ENCODE measurements at places on chromosomes 1 and 21.

DNA sequence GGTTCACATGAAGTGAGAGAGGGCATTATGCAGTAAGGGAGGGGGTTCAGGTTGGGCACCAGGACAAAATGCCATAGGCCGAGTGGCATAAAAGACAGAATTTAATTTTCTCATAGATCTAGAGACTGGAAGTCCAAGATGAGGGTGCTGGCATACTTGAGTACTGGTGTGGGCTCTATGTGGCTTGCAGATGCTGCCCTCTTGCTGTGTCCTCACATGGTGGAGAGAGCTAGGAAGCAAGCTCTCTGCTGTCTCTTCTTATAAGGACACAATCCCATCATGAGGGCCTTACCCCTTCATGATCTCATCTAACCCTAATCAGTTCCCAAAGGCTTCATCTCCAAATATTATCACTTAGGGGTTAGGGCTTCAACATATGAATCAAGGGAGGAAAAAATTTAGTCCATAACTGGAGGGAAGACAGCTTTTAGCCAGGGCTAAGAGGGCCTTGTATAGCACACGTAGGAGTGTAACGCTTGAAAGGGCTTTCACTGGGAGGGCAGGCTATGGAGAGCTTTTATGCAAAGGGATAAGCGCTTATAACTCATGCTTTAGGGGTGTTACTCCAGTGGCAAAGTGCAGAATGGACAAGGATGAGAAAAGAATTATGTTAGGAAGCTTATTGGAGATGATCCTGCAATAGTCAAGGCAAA is 64.5 kb downstream of the PLPPR5 start:
- no peak for DNase-seq

DNA sequence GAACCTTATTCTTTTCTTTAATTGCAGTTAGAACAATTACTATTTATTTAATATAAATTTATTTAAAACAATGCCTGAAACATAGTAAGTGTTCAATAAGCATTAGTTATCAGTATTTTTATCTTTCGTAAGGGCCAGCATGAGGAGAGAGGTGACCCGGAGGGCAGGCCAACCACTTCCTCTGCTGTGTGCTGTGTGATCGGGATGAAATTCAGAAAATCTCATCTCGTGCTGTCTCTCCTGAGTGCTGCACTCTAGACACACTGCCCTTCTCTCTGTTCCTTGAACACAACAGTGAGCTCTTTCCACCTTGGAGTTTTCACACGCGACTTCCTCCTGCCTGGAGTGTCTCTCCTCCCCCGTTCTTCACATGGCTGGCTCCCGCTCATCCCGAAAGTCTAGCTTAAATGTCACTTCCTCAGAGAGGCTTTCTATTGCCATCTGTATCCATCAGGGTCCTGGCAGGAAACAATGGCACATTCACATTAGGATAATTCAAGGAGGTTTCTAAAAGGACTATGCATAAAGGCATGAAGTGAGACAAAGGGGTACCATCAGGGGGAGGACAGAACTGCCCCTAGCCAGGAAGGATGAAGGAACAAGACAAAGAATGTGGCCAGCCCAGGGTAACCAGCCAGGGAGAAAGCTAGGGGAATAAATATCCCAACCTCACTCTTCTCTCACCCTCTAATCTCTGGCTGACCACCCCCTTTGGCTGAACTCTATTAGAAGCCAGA is 142.6 kb upstream of the GJB5 start:
- DNase-seq: no peak

DNA sequence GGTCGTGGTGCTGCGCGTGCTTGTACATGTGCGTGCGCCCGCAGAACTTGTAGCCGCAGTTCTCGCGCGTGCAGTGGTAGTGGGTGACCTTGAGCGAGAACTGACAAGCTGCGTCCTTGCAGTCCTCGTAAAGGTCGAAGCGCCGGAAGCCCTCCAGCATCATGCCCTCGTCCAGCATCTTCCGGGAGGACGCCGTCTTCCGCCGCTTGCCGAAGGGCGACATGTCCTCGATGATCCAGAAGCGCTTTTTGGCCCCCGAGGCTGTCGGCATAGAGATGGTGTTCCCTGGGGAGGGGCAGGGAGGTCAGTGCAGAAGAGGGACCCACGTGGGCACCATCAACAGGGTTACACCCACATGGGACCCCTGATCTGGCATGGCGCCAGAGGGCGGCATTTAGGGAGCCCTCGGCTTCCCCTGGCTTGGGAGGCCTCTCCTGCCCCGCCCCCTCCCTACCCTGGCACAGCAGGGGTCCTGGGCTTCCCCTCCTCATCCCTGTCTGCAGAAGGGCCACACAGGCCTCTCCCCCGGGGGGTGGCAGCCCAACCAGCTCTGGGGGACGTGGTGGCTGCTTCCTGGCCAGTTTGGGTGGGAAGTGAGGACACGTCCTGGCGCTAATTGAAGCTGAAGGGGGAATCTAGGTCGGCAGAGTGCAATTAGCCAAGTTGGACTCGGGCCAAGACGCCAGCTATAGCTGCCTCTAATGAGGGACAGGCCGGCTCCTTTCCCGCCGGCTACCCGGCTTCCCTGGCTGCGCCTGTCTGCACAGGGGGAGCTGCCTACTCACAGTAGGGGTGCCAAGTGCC is 156.5 kb downstream of the CASZ1 start:
- no peak for DNase-seq

GRCh38 chr1:201245082-201245481 is 38.2 kb upstream of the PKP1 start:
- no peak for DNase-seq

GRCh38 chr1:201259476-201260235 is 23.6 kb upstream of the PKP1 start:
- no peak for DNase-seq

- DNase-seq: no peak
These were observed 51.5 kb downstream of the PTPRF start for GRCh38 chr1:43582162-43582566.

- no peak for DNase-seq
These were observed 24.3 kb upstream of the SLC30A1 start for GRCh38 chr1:211603191-211603701.

DNA sequence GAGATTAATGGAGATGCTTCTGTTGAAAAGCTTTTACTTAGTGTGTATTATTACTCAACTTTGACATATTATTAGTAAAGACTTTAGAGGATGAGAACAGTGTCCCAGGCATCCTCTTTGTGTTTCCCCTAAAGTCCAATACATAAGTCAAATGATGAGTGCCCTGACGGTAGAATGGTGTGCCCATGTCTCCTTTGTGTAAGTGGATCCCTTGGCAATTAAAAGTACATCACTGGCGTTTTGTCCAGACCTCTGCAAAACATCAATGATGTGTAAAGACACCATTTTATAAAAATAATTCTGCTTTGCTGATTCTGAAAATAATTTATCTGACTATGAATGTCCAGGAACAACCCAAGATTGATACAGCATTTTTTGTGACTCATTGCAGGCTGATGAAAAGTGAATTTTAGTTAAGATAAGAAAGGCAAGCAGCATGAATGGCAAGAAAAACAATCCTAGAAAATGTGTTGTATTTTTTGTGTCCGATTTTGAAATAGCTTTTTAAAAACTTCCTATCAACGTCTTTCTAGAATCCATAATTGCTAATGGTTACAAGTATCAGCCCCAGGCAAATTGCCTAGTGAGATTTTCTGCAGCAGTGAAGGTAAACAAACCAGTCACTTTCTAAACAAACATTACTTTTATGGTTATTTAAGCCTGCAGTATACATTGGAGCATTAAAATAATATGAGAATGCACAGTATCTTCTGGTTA is 251.5 kb downstream of the PTPRC start:
- no peak for DNase-seq

- no peak for DNase-seq
These were observed 390.3 kb upstream of the NFIA start for GRCh38 chr1:60692031-60692430.

DNA sequence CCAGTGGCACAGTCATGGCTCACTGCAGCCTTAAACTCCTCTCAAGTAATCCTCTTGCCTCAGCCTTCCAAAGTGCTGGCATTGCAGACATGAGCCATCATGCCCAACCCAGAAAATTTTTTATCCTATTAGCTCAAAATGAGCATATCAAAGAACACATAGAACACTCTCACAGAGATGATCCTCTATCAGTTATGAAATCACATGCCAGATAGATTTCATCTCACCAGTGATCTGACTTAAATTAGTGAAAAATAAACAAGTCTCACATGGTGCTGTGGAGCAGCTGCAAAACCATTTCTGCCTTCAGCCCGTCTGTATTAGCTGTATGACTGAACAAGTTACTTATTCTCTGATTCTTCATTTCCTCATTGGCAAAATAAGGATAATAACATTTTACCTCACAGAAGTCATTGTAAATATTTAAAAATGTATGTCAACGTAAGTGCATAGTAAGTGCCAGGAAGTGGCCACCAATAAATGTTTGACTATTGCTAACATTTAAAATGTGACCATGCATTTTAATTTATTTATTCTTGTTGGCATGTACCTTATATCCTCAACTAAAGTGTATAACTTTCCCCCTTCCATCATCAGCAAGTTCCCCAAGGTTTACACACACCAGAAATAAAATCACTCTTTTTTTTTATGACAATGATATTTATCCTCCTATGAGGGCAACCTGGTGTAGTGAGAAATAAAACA is 29.0 kb upstream of the SLC19A2 start:
- no peak for DNase-seq

DNA sequence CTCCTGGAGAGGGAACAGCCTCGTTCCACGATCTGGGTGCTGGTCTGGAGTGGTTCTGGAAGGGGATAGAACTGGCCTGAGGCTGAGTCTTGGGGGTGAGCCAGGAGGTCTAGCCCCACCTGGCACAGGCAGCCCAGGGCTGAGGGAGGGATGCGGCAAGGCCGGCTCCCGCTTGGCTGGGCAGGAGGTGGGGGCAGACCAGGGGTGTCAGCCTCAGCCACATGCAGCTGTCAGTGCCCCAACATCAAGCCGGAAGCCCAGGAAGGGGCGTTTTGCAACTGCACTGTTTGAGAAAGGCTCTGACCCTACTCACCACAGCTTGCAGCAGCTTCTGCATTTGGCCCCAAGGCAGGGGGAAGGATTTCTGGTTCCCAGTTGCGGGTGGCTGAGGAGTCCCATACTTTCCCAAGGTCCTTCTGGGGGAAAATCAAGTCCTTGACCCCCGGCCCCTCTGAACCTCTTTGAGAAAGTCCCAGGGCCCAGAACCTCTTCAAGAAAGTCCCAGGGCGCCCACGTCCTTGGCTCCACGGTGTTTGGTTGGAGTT is 2.0 kb downstream of the EFHD2 start:
- peak; percentile 83 for DNase-seq

- DNase-seq: no peak
These were observed 9.4 kb upstream of the NEK2 start for GRCh38 chr1:211684791-211685190.

DNA sequence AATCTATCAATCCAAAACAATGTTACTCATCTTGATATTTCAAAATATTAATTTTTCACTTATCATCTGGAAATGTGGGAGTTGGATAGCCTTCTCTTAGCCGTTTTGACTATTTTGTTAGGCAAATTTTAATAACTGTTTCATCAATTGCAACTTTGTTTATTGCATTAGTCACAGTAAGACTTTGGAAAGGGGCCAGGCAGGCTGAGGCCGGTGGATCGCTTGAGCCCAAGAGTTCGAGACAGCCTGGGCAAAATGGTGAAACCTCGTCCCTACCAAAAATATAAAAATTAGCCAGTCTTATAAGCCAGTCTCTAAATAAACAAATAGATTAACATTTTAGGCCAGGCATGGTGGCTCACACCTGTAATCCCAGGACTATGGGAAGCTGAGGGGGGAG is 113.0 kb upstream of the NR5A2 start:
- DNase-seq: no peak

GRCh38 chr1:108041360-108042142 is 76.6 kb upstream of the VAV3 start:
- peak; percentile 24 for DNase-seq

DNA sequence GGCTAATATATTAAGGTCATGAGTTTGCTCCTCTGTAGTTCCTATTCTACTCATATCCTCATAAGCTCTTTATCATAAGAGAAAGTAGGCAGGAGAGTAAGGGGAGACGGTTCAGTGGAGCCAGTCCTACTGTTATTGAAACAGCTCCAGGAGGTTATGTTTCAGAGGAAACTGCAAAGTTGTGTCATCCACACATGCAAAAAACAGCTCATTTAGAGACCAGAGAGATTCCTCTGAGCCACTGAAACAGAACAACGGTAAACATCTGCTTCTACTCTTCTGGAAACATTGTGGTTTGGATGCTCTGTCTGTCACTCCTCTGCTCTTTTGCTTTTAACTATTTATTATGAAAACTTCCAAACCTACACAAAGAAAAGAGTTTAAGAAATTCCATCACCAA is 66.3 kb upstream of the PPP2R5A start:
- DNase-seq: no peak

- DNase-seq: no peak
These were observed 49.9 kb downstream of the DMRTB1 start for GRCh38 chr1:53508991-53509666.

GRCh38 chr1:10450156-10450814 is 454 bp downstream of the CORT start:
- DNase-seq: no peak

GRCh38 chr1:204453141-204453772 is 41.3 kb downstream of the PIK3C2B start:
- DNase-seq: peak; percentile 89

DNA sequence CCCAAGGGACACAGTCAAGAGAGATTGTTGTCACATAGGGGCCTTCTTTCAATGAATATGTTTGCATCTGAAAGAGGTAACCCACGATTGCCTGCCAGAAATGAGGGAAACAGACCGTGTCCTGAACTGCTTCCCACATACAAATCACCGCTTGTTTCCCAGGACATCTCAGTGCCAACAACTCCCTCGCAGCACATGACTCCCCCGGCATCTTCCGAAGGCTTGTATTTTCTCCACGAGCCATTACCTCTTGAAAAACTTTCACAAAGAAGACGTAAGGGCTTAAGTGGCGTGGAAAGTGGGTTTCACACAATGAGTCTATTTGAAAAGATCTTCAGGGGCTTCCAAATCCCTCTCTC is 31.6 kb upstream of the PDE9A start:
- DNase-seq: no peak

- no peak for DNase-seq
These were observed 9.2 kb upstream of the SLAMF8 start for GRCh38 chr1:159817276-159818041.

DNA sequence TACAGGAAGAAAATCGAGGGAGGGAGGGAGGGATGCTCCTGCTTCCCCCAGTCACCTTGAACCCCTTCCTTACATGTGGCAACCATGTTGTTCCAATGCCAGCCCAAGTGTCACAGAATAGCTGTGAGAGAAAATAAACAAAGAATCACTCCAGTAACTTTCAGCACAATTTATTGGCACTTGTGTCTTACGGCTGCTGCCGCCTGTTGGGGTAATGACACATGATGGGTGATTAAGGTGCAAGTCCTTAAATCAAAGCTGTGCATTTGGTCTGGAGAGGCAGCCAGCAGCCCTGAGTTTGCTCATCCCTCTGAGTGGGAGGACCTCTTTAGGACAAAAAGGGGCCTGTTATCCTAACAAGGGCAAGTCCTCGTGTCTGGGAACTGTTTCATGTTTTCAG is 377.7 kb downstream of the PCP4 start:
- DNase-seq: no peak

GRCh38 chr1:206672844-206673758 is 11.6 kb upstream of the MAPKAPK2 start:
- no peak for DNase-seq

Data from CD4-positive, alpha-beta T cell treated with Interleukin-15 for 1 hour (primary cell).